COR-L47 (cell line): ENCODE measurements at places on chromosomes 11 and 22.
A peak's percentile ranks its signal among the peaks of the same experiment; 100 is the strongest.

GRCh38 chr22:38452373-38453065, 2.5 kb downstream of the KCNJ4 start:
- no peak for DNase-seq

- DNase-seq, result no peak
These were observed 9.8 kb upstream of the RAG1 start for GRCh38 chr11:36557991-36558390.

- no peak for DNase-seq
These were observed 12.3 kb upstream of the CABP2 start for GRCh38 chr11:67535561-67535960.

DNA sequence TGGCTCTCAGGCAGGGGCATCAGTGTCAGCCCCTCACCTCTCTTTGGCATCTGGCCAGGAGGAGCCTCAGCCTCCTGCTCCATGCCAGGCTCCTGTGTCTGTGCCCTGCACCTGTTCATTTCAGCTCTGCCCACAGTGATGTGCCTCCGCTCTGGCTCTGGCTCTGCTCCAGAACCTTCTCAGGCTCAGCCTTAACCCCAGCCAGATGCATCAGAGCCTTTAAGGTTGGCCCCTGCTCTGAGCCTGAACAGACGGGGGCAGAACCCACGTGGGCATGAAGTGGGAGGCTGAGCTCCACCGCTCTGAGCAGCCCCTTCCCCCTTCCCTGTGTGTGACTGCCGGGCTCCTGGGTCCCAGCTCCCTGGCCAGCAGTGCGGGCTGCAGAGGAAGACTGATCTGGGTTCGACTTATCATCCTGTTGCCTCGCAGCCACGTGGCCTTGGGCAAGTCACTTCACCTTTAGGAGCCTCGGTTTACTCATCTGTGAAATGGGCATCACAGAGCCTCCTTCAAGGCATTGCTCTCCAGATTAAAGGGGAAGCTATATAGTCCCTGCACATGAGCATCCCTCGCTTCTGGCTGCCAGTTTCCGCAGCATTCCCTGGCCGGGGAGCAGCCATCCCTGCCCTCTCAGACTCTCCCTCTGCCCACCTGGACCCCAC, 44.7 kb upstream of the RTL6 start:
- peak; percentile 48 for DNase-seq

GRCh38 chr11:60868682-60869450, 1.5 kb downstream of the ZP1 start:
- DNase-seq, result no peak

DNA sequence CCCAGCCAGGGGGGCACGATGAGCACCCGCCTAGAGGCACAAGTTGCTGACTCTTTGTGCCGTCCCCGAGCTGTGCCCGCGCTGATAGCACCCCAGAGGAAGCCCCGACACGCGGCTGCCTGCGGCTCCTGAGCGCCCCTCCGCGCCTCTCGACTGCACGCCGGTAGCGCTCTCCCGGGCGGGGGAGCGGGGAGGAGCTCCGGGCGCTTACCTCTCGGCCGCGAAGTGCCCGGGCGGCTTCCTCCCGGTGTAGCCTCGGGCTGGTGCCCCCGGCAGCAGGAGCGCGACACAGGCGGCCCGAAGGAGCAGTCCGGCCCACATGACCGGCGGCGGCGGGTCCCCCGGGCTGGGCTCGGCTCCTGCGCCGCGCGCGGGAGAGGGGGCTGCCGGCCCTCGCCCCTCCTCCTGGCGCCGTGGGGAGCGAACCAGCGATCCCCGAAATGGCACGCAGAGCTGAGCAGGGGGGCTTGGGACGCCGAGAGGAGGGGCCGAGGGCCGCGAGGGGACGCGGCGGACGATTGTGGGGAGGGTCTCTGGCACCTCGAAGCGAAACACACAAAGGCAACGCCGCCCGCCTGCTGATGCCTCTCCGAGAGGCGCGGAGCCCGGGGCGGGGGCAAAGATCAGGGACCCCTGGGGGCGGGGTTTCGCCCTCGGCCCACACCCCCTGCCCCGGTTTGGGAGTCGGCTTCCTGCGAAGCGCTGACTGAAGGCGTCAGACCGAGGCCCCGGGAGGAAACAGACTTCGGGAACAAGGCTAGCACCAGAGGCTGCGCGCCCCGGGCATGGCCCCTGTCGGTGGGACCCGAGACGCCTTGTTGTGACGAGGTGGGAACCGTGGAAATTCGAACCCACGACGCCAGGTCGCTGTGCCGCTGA, at the start of gene VWCE:
VWCE (minus strand) TSS at position 600 of the 879 bp plus-strand sequence; CDS start at position 321, 279 bp downstream.
- peak; percentile 71 for DNase-seq

DNA sequence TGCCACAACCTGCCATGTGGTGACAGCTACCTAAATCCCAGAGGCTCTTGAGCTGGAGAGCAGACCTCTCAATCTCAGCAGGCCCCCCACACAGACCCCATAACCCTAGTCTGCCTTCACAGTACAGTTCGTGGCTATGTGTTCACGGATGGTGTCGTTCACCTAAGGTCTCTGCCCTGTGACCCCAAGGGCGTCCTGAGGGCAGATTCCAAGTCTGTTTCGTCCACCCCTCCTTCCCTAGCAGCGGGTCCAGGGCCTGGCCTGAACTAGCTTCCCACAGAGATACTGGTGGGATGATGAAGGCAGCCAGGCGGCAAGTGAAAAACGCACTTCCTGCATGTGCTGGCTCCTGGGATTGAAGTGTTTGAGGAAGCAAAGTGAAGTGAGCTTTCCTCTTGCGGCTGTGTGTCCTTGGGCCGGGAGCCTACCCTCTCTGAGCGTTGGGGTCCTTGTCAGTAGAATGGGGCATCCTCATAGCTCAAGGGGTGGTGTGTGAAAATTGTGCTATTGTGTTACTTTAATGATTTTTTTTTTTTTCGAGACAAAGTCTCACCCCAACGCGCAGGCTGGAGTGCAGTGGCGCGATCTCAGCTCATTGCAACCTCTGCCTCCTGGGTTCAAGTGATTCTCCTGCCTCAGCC, 70.1 kb downstream of the LRP5 start:
- DNase-seq, result no peak

- DNase-seq, result peak; percentile 31
These were observed 43.3 kb downstream of the ENDOD1 start for GRCh38 chr11:95132956-95133355.

DNA sequence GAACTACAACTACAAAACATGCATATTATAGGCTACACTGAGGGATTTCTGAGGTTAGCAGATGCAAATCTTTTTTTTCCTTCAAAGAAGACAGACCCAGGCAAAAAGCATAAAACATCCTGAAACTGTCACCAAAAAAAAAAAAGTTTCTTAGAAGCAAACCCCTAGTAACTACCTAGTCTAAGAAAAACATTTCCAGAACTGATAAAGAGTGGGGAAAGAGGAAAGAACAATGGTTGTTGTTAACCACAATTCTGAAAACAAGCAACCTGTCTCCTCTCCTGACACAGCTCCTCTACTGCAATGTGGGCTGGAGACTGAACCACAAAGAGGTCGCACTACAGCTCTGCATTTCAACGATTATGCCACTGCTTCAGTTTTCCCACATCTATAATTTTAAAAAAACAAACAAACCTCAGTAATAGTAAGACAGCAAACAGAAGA, 15.0 kb downstream of the DENND5A start:
- no peak for DNase-seq

- DNase-seq, result no peak
These were observed 156.8 kb downstream of the C11orf91 start for GRCh38 chr11:33543823-33544222.

DNA sequence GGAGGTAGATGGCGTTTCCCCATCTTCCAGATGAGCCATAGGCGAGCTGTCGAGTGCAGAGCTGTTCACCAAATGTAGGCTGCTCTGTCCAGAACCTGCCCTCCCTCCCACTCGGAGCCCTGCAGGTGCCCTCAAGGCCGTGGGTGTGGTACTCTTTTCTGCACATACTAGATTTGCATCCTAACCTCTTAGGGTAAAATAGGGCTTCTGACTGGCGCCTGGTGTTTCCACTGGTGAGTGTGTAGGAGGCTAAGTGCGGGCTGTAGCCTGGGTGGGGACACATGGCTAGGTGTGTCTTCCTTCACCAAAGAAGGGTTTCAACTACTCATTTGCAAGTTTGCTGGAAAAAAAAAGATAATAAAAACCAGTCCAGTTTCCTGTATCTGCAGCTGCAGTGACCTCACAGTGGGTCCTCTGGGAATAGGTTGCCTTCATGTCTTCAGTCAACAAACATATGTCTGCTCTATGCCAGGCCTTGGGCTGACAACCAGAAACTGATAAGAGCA, 8.5 kb downstream of the BIK start:
- DNase-seq, result no peak

- DNase-seq, result no peak
These were observed 19.3 kb downstream of the MYH9 start for GRCh38 chr22:36368359-36368983.

DNA sequence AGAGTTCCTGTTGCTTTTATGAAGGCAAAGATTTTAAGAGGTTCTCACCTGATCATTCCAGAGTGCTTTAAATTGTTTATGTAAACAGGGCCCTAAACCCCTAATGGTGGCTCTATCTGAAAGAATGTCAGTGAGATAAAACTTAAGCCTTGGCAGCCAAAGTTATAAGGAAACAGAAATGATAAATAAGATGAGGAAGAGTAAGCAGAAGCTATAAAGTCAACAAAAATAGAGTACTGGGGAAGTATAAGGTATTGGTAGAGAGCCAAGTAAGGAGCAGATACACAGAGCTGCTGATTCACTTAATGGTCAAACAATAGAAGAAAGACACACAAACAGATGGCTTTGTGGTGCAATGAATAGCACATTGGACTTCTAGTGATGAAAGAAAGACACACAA, 37.9 kb downstream of the TMPRSS5 start:
- DNase-seq, result no peak

GRCh38 chr11:122248939-122249338, 132.9 kb upstream of the BLID start:
- DNase-seq, result no peak

DNA sequence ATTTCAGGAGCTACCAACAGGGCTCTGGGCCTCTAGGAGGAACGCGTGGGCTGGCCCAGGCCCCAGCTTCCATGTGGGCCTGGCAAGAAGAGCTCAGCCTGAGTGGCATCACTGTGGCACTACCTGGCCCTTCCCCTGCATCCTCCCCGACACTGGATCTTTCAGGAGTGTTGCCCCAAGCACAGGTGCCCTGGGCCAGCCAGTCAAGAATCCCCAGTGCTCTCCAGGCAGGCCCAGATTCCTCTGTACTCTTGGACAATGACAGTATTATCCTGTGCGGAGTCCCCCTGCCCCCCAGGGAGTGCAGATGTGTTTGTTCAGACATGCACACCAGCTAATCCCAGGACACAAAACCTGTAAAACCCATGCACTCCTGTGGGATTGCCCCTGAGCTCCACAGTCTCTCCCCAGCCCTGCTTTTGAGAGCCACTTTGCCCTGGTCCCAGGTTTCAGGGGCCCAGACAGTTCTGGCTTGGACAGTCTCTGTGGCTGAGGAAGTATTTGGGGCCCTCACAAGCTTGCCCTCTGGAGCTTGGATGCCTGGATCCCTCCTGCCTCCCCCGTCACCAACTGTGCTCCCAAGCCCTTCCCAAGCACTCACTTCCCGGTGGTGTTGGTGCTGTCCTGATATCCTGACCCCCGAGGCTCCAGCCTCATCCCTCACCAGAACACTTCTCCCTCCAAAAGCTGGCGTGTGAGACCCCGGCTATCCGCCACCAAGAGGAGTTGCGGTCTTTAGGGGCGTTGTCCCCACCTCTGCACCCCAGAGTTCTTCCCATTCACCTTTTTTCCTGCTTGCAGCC, 39.9 kb downstream of the KCNC1 start:
- no peak for DNase-seq

DNA sequence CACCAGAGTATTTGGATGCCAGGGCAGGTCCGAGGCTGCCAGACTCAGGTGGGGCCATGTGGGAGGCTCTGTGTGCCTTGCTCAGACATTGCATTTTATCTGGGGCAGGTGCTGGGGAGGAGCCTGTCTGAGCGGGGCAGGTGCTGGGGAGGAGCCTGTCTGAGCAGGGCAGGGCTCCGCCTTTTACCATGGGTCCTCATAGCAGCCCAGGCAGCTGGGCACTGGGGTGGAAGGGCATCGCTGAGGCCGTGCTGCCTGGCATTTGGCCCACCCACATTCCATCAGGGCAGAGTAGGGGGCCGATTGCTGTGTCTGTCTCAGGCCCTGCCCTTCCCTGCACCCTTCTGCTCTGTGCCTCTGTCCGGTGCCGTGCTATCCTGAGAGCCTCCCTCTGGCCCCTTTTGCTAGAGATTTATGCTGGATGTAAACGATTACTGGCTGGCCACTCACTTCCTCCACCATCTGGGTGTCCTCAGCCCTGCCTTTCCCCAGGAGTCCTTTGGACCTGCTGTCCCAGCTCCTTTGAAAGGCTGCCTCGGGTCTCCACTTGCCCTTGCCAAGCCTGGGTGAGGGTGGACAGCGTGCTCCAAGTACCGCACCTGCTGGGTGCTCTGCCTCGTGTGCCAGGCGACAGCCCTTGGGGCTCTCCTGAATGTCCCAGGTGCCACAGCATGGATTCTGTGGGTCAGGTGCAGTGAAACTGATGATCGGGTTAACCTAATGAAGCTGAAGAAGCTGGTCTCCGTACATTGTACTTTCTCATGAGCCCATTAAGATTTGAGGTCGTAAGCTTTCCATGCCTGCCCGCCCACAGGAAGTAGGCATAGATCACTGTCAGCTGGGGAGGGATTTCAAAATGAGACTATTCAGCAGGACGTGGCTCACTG, 281.6 kb downstream of the TBC1D22A start:
- peak; percentile 10 for DNase-seq

DNA sequence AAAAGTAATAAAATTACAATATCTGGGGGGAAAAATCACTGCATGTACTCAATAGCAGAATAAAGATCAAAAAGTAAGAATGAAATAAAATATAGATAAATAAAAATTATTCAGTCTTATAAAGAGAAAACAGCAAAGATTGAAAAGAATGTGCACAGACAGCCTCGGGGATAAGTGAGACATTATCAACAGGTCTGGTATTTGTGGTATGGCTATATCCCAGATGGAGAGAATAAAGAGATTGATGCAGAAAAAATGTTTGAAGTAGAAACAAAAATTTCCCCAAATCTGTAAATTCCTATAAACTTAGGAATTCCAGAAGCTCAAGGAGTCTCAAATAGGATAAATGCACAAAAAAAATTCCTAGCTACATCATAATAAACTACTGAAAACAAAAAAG, 74.5 kb upstream of the LUZP2 start:
- DNase-seq, result no peak

- DNase-seq, result peak; percentile 13
These were observed 1.7 kb downstream of the PHF21A start for GRCh38 chr11:46119352-46120216.

DNA sequence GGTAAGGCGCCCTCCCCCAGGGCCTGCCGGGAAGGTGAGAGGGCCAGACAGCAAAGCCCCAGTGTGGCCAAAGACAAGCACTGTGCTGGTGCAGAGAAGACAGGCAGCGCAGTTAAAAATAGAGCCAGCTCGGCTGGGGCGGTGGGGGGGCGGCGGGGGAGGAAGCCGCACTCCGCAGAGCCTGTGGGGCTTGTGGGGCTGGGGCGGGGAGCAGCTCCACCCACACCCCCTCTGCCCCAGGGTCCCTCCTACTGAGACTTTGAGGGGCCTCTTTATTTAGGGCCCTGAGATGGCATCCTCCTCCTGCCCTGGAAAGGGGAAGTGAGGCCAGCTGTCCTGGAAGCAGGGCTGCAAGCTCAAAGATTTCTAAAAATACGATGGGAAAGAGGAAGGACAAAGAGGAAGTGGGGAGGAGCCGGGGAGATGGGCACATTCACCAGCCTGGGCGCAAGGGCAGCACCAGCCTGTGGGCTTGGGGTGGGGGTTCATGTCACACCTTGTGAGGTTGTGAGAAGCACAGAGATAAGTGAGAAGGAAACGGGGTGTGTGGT, 2.6 kb downstream of the CYTH4 start:
- DNase-seq, result no peak

GRCh38 chr22:43262990-43263644, 76.2 kb upstream of the TTLL12 start:
- no peak for DNase-seq
